ENCODE measurements at places on chromosomes 3 and 15.
A peak's percentile ranks its signal among the peaks of the same experiment; 100 is the strongest.

- peak; percentile 78 for DNase-seq
Measured at GRCh38 chr15:74322558-74323180, 44.8 kb downstream of the CYP11A1 start.

- DNase-seq, result no peak
Measured at GRCh38 chr15:22780267-22780666, 6.2 kb upstream of the NIPA1 start.

GRCh38 chr3:111238885-111239284 lies 167.3 kb downstream of the NECTIN3 start:
- no peak for DNase-seq

DNA sequence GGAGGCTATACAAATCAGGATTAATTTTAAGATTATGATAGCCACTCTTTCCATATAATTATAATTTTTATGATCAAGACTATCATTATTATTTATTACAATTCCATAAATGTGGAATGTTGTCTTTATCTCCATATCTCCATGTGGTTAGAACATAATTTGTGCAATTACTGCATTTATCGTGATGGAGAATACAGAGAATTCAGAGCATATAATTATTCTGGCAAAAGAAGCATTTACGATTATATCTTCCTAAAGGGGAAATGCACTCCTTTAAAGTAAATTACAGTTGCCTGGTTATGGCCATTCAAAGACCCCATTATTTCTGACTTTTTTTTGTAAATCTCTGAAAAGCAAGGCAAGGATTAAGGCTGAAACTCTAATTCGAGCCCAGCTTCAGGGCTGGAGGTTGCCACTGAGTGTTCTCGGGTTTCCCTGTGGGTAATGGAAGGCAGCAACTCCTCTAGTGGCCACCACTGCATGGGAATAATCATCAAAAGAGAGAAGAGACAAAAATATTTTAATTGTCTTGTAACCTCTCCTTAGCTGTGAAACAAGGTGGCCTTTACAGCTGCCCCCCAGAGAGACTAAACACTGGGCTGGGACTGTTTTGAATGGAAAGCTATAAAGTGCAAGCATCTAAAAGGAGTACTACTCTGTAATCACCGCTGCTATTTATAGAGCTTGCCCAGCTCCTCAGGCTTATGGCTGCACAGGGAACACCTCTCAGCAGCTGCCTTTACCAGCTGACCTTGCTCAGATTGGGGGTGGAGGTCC lies 59.8 kb upstream of the PRTG start:
- no peak for DNase-seq

DNA sequence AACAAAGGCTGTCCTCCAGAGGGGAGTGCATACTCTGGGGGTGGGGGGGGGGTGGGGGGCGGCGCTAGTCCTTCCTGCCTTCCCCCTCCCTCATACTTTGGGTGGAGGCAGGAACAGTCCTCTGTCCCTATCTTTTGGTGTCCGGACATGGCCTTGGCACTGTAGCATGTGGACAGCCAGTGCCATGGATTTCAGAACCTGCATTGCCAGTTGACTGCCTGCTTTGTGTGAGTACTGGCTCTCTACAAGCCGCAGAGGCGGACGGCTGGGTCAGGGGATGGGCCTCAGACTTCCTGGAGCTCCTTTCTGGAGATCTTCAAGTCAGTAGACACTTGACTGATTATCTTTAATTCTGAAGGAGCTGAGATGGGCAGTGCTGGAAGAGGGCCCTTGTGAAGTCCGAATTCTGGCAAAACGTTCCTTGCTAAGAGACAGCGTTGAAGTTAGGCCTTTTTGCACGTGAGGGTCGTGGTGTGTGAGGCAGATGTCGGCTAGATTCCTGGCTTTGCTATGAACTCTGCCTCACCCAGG lies 2.5 kb downstream of the CLDN11 start:
- no peak for DNase-seq

- no peak for DNase-seq
Measured at GRCh38 chr3:194801461-194802432, 116.1 kb downstream of the FAM43A start.

- DNase-seq, result no peak
Measured at GRCh38 chr15:98617328-98617980, 30.9 kb upstream of the IGF1R start.

DNA sequence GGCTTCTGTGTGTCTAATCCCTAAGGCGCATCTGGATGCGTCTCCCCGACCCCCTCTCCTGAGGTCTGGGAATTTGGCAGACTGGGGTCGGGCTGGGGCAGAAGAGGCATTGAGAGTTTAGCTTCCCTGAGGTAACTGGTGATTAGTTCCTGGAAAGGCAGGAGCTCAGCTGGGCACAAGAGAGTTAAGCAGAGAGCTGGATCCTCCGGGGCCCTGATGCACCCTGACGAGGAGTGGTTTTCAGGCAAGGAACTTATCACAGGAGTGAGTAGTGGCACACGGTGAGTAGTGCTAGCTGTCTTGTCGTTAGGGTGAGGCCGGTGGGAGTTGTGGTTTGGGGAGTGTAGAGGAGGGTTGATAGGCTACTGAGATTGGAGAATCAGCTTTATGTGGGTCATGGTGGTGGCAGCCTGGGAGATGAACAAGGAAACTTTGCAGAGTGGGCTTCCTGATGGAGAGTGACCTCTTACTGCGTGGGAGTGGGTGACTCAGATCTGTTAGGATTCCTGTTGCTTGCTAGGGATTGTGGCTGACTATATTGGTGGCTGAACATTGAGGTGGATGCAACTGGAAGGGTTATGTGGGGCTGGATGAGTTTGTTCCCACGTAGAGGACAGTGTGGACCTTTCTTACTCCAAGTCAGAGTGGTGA lies 897 bp downstream of the RAD54L2 start:
- DNase-seq, result no peak

- peak; percentile 74 for DNase-seq
Measured at GRCh38 chr15:90871716-90872485, 3.5 kb downstream of the FURIN start.

- no peak for DNase-seq
Measured at GRCh38 chr3:114093596-114093995, 37.1 kb downstream of the QTRT2 start.

DNA sequence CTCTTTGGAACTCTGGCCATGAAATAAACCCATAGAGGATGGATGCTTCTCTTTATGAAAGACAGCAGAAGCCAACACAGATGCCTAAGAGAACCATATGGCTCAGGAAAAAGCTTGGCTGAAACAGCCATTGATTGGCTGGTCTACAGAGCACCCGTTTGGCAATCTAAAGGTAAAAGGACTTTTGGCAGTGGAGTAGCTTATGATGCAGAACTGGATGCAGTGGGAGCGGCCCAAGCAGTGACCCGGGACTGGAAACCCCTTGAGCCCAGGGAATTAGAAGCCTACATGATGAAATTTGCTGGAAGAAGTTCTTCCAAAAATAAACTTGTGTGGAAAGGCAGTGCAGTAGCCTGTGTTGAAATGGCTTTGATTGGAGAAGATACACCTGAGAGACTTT lies 360.2 kb downstream of the NR2F2 start:
- DNase-seq, result no peak

DNA sequence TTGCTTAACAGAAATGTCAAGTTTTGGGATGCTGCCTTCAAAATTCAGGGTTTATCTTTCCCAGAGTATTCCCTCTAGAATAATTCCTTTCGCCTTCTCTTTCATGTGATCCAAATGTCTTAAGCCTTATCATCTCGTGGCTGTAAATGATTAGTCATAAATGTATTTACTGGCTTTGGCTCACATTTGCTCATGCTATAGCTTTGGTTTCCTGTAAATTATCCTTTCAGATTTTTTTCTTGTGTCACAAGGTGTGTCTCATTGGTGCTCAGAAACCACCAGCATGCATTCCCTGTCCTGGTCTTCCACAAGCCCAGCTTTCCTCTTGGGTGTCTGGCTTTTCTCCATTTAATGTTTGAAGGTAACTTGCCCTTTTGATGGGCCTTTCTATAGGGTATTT lies 692.7 kb upstream of the ALCAM start:
- no peak for DNase-seq

- DNase-seq, result no peak
Measured at GRCh38 chr3:48576647-48577046, 13.1 kb upstream of the UCN2 start.

DNA sequence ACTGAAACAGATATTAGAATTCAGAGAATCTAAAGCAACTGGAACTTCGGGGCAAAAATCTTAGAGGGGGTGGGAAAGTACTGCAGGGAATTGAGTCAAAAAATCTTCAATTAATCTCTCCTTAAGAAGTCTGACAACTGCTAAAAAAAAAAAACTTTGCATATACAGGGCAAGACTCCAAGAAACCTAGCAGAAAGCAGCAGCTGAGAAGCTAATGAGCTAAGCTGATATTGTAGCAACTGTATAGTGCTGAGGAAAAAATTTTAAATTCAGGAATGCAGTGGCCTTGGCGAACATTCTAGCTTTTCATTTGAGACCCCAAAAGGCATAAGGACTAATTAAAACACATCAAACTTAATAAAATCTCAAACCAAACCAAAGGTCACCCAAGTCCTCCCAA lies 113.6 kb downstream of the SCAPER start:
- no peak for DNase-seq

DNA sequence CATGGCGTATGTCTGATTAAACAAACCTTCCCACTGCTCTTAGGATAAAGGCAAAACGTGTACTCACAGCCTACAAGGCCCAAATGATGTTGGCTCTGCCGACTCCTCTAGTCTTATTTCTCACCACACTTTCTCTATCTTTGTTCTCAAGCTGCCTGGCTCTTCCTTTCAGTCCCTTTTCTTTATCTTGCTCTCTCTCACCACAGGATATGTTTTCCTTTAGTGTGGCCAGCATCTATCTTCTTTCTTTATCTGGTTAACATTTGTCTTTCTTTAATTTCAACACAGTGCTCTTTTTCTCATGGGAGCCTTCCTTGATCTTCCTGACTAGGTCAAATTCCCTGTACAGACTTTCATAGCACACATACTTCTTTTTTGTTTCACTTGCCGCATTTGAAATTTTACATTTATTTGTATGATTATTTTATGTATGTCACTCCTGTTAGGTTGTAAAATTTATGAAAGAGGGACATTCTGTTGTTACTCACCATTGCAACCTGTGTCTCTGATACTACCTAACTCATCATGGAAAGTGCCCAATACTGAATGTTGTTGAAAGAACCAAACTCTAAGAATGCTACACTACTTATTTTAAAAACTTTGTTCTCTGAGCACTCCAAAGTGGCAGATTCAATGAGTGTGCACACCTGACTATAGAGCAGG lies 328.9 kb upstream of the CBLB start:
- no peak for DNase-seq

- DNase-seq, result no peak
Measured at GRCh38 chr3:186128158-186128557, 19.3 kb upstream of the ETV5 start.

- no peak for DNase-seq
Measured at GRCh38 chr3:52361454-52361853, 45.3 kb downstream of the DNAH1 start.

- no peak for DNase-seq
Measured at GRCh38 chr3:106302451-106303221, 433.8 kb upstream of the CBLB start.

- no peak for DNase-seq
Measured at GRCh38 chr3:195048059-195048905, 222.7 kb downstream of the XXYLT1 start.

GRCh38 chr3:48896936-48897335 lies 1.7 kb downstream of the SLC25A20 start:
- no peak for DNase-seq

DNA sequence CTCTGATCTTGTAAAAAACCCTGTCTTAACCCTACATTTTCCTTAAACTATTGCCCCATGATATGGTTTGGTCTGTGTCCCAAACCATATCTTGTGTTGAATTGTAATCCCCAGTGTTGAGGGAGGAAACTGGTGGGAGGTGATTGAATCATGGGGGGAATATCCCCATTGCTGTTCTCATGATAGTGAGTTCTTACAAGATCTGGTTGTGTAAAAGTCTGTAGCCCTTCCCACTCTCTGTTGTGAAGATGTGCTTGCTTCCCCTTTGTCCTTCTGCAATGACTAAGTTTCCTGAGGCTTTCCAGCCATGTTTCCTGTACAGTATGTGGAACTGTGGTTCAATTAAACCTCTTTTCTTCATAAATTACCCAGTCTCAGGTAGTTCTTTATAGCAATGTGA lies 881.4 kb downstream of the DIPK2A start:
- DNase-seq, result no peak

GRCh38 chr3:126554560-126555525 lies 3.9 kb downstream of the C3orf22 start:
- no peak for DNase-seq

DNA sequence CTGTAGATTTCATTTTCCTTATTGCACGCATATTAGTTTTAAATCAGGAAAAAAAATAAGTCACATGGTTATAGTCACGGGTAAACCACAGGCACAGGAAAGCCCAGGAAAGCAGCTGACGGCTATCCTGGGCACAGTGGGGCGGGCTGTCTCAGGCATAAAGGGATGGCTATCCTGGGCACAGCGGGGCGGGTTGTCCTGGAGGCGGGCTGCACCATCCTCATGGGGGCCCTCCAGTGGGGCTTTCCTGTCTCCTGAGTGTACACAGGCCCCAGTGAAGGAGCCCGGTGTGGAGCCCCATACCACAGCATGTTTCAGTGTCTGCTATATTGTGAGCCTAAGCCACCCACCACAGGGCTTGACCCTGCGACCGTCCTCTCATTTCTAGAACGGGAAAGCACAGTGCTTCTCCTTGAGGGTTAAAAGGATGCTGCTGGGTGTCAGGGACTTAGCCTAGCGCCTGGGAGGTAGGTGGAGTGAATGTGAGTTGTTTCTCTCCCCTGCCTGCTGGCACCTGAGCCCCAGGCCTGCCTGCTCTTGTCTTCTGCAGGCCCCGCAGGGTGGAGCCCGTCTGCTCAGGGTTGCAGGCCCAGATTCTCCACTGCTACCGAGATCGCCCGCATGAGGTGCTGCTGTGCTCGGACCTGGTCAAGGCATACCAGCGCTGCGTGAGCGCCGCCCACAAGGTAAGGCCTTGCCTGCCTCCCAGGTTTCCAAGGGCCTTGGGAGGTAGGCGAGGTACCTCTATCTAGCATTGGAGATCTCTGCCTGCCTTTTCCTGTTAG lies 25.9 kb upstream of the PLXNA1 start:
- no peak for DNase-seq

DNA sequence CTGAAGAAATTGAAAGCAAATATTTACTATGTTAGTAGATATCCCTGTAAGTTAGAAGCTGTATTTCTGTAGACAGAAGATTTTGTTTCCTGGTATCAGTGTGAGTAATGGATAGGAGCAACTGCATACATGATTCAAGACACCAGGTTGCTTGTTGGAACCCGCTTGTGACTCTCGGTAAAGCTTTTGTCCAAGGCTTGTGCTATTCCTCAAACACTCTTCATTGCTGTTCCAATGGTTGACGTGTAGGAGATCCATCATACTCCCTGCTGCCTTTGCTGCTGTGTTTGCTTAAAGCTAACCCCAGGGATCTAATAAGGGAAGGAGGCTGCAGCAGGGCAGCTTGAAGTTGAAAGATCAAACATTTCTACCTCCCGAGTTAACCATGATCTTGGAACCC lies 160.1 kb downstream of the RSRC1 start:
- no peak for DNase-seq

DNA sequence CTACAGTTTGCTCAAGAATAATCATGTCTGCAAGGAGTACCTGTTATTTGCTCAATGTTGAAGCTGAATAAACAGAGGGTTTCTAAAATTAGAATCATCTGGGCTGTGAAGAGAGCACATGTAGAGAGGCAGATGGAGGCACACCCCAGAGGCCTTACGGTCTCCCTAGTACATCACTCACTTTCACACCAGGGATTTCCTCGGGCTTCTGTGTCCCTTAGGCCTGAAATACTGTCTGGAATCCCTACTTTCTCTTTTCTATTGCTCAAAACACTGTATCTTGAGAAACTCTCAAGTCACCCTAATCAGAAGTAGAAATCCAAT lies 473.7 kb upstream of the ROBO2 start:
- DNase-seq, result no peak

Measured in Right ventricle myocardium inferior (tissue), 1 donor.